ENCODE measurements at places on chromosomes 3 and 15. TPM values are rescaled to one million over a fixed set of nuclear protein-coding genes. Genes with fewer than 3 reads are reported as not detected.

GRCh38 chr3:142724682-142725356 is 985 bp downstream of the TRPC1 start:
- DNase-seq = peak; percentile 33

The DUOXA2 gene
- total RNA-seq = not detected

- DNase-seq = no peak
These were observed 40.2 kb downstream of the CMTM8 start for GRCh38 chr3:32278714-32279113.

DNA sequence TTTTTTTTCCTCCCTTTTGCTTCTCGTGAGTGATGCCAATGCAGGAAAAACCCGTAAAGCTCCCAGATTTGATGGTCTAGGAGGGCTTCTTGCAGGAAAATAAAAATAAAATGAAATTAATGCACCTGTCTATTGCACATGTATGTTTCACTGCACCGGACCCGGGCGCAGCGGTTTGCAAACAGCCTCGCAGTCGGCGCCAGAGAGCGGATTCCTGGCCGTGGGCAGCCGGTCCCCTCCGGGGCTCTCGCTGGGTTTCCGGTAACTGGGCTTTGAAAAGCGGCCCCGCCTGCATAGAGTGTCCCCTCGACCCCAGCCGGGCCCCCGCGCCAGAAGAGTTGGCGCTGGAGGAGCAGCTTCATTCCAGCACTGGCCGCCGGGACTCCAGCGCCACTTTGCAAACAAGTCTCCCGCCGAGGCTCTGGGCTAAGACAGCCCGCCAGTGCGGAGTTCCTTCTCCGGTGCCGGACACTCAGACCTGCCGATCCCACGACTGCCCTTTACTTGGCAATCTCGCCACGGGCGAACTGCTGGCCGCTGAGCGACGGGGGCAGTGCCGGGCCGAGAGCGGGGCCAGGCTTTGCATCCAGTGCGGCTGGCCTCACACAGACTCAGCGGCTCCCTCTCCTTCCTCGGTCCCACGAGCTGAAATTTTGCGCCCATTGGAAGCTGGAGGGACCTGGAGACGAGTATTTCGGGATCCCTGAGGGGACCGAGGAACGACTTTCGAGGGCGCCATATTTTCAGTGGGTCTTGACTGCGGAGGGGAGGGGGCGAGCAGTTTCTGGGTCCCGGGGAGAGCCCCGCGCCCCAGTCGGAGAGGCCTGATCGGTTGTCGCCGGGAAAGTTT is 225.9 kb upstream of the C2CD4B start:
- DNase-seq = peak; percentile 59

GRCh38 chr15:38750786-38751185 is 186.2 kb upstream of the RASGRP1 start:
- DNase-seq = no peak

DNA sequence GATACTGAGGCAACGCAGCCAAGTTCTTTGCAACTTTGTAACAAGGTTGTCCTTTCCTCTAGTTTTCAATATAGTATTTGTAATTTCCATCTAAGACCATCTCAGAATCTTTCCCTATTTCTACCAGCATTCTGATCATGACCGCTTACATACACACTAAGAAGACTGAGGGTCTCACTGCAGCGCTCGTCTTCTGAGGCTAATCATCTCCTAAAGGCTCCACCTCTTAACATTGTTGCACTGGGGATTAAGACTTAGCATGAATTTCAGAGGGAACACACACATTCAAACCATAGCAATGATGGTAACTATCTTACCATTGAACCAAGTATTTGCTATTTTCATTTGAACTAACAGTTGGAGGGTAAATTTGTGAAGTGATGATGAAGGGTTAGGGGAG is 463.3 kb upstream of the CCDC54 start:
- no peak for DNase-seq

The ITGB5 gene
- 231 TPM for total RNA-seq

DNA sequence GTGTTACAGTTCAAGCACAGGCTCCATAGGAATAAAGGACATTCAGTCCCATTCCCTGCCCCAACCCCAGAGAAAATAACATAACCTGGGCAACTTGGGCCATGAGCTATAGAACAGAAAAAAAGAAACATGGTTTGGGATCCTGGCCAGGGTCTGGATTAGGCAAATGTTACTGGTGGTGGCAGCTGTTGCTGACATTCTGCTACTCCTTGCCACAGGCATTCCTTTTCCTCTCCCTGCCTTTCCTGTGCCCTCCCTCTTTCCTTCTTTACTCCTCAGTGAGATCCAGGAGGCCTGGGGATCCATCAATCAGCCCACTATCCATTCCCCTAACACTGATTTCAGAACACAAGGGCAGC is 129.1 kb downstream of the NTRK3 start:
- DNase-seq = no peak

The B2M gene
- 2,255 TPM for total RNA-seq

The GPR62 gene
- total RNA-seq = under 0.01 TPM

- no peak for DNase-seq
These were observed 7.4 kb downstream of the NKIRAS1 start for GRCh38 chr3:23909341-23909740.

The C3orf33 gene
- total RNA-seq = 7.8 TPM

DNA sequence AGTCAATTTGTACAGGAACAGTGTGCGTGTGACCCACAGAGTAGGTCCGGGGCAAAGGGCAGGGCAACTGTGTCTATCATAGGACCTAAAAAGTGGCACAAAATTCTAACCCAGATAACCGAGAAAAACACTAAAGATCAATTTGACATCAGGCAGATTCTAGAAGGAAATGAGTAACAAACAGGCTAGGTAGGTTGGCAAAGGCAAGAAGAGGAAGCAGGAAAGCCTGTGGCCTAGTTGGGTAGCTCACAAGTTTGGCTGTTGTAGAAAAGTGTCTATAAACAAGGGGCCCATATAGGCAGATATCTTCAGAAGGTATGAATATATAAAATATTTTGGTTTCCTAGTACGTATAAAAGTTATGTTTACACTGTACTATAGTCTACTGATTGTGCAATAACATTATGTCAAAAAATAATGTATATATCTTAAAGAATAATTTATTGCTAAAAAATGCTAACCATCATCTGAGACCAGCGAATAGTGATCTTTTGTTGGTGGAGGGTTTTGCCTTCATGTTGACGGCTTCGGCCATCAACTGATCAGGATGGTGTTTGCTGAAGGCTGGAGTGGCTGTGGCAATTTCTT is 13.3 kb upstream of the OR5K1 start:
- no peak for DNase-seq

- no peak for DNase-seq
These were observed 895 bp upstream of the ARHGAP31 start for GRCh38 chr3:119293105-119293870.

DNA sequence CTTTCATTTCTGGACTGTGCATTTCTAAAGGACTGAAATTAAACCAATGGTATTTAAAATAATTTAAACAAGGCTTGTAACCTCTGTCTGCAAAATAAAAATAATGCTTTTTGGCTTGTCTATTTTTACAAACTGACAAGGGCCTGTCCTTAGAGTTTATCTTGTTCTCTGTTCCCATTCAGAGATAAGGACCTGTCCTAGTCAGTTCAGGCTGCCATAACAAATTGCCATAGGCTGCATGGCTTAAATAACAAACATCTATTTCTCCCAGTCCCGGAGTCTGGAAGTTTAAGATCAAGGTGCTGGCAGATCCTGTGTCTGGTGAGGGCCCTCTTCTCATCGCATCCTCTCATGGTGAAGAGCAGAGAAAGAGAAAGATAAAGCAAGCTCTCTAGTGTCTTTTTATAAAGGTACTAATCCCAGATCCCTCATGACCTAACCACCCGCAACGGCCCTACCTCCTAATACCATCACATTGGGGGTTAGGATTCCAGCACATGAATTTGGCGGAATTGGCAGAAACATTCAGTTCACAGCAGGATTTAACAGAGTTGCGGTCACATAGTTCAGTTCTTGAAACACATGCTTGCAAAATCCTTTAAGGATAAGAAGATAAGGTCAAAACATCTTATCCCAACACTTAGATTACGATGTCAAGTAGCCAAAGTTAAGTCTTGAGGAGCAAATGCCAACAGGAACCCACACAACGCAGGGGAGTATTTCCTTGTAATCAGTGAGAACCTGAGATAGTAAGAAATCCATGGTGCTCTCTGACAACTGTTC is 17.8 kb downstream of the KBTBD8 start:
- peak; percentile 94 for DNase-seq

The MTHFS gene
- 9.7 TPM for total RNA-seq

- DNase-seq = no peak
These were observed 46.9 kb upstream of the MUC13 start for GRCh38 chr3:124981472-124981871.

The ARIH2 gene
- 69.6 TPM for total RNA-seq

The PRR23A gene
- total RNA-seq = not detected

DNA sequence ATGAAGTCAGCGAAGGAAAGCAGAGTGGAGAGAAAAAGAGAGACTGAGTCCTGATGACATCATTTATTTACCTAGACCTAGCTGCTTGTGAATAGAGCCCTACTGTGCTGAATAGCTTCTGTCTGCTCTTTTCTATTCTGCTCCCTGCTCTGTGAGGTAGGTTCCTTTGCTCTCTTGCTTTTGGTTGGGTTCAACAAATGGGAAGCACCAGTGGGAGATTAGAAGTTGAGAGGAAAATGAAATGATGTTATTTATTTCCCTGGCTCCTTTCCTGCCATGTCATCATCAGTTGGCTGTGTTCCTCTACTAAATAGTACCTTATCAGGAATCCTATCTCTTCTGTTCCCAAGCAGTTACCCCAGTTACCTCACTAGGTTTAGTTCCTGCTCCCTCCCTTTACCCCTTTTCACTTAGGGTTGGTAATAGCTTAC is 23.5 kb downstream of the DTWD1 start:
- peak; percentile 37 for DNase-seq

The CEP19 gene
- total RNA-seq = 1.6 TPM

The SEC11A gene
- 170 TPM for total RNA-seq

DNA sequence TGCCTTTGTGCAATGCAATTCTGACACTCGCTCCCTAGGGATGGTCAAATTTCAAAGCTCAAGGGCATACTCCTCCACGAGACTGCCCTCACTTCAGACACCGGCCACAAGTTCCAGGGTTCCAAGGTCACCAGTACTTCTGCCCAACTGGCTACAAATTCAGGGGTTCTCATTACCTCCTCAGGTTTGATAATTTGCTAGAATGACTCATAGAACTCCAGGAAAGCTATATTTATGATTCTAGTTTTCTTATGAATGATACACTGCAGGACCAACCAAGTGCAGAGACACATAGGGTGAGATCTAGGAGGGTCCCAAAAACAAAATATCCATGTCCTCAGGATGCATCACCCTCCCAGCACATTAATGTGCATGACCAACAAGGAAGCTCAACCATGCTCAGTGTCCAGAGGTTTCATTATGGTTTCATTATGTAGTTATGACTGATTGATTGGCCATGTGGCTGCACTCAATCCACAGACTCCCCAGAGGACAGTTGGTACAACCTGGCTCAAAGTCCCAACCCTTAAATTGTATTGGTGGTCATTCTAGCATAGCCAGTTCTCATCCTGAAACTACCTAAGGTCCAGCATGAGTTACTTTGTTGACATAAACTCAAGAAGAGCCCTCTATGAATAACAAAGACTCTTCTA is 170.4 kb upstream of the LRRN1 start:
- no peak for DNase-seq

- no peak for DNase-seq
These were observed 774.4 kb downstream of the ROBO1 start for GRCh38 chr3:78993375-78993774.

DNA sequence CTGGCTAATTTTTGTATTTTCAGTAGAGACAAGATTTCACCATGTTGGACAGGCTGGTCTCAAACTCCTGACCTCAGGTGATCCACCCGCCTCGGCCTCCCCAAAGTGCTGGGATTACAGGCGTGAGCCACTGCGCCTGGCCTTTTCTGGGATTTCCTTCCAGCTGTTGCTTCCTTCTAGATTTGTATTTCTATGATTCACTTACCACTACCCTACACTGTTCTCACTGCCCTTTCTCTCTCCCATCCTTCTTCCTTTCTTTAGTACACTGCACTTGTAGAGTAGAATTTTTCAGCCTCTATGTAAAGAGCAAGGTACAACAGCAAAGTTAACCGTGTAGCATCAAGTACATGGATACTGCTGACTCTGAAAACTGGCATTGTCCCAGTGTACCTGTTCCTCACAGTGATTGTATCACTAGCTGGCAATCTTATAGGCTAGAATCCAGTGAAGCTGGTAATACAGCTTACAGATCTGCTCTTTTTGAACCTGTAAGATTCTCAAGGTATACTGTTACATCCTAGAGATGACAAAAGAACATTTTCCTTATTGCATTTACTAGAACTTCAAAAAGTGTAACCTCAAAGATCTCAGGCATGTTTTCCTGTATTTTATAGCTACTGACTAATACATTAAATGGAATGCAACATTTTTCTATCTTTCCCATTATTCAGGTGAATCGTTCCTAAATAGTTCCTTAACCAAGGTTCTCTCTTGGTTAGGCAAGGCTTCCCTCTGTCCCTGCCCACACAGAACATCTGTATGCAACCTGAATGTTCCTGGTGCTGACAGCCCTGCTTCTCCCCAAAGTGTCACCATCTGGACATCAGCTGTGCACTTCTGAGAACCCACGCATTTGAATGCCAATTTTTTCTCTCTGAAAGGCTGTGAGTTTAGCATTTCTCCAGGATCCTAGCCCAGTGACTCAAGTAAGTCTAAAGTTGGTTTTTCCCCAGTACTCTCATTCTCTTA is 74.1 kb upstream of the RAP2B start:
- peak; percentile 77 for DNase-seq

DNA sequence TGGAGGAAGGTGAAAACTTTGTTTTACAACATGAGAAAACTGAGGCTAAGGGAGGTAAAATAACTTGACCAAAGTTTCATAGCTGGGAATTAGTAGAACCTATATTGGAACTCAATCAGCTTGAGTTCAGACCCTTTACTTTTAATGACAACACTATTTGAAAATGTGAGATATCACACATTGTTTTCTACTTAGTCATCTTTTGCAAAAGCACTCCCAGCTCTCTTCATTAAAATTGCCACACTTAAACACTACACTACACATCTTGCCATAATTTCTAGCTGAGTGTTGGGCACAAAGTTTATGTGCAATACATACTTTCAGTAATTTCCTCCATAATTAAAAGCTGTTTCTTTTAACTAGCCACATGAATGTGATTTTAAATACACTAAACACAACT is 230.4 kb upstream of the DCBLD2 start:
- peak; percentile 30 for DNase-seq

Measured in fibroblast of villous mesenchyme (primary cell).